ENCODE measurements at places on chromosomes 6 and 20. TPM values are rescaled to one million over a fixed set of nuclear protein-coding genes. Genes with fewer than 3 reads are reported as not detected.

- DNase-seq: no peak
Observed at GRCh38 chr6:41650120-41650519, 11.9 kb downstream of the MDFI start.

DNA sequence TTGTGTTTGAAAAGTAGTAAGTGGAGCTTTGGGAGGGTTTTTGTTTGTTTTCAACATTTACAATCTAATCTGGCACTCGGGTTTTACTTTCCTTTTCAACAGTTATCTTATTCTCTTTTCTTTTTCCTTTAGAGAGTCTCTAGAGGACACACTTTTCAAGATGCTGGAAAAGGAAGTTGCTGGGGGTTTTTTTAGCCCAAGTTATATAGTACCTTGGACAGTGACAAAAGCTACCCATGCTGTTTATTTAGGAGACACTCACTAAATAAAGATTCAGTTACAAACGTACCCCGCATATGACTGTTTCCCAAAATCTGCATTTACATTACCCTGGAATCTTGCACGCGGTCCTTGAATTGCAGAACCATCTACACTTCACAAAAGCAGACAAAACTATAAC, 78.8 kb downstream of the MAP7 start:
- DNase-seq: no peak

- no peak for DNase-seq
Observed at GRCh38 chr6:15265787-15266186, 19.9 kb downstream of the JARID2 start.

DNA sequence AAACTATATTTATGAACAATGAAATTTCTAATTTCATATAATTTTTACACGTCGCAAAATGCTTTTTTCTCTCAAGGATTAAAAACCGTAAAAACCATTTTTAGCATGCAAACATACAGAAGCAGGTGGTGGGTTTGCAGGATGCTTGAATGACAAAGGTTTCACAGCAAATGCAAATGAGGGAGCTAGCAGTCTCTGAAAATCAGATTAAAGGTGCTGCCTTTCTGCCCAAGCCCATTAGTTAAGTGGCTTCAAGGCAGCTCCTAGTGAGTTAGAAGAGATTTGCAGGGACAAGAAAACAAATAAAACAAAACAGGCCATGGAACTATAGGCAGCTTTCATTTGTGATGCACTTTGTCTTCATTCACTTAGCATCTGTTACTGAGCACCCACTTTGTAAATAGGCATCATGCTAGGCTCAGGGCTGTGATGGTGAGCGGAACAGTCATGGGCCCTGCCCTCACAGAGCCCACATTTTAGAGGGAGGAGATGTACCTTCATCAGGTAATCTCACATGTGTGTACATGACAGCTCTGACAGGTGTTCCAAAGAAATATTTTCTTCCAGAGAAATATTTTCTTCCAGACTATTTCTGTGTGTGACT, 29.5 kb downstream of the NAPB start:
- no peak for DNase-seq

- no peak for DNase-seq
Observed at GRCh38 chr6:26452631-26453235, 5.0 kb upstream of the BTN2A1 start.

- no peak for DNase-seq
Observed at GRCh38 chr6:31345026-31345730, 11.8 kb downstream of the HLA-B start.

- DNase-seq: no peak
Observed at GRCh38 chr6:6640926-6641325, 52.4 kb downstream of the LY86 start.

DNA sequence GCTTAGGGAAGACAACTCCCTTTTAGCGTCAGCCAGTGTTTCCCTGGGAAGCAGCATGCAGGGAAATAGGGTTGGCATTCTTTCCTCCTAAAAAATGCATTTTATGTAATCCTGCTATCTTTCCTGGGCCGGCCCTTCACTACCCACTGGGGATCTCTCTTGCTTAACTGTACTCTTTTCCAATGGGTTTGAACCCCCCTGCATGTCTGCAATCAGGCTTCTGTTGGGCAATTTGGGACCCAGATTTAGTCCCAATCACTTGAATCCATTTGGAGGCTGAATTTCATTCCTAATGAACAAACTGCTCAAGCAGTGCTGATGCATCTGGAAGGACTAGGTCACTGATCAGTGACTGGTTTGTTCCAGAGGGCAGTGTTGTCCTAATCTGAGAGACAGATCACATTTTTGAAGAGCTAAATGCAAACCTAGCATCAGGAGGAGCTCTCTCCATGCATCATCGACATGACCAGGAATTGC, 152.0 kb downstream of the TSHZ2 start:
- DNase-seq: no peak

DNA sequence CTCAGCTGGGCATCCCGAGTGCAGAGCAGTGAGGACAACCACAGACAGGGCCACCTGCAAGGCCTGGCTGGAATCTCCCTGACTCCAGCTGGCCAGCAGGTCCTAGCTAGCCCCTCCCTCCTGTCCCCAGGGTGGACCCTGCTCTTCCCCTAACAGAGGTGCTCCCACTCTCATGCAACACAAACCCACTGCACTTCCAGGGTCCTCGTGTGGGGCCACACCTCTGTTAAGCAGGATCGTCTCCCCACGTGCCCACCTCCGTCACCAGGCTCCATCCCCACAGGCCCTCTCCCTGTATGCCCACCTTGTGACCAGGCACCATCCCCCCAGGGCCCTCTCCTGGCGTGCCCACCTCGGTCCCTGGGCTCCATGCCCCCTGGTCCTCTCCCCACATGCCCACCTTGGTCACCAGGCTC, 17.3 kb downstream of the TAF4 start:
- DNase-seq: no peak

DNA sequence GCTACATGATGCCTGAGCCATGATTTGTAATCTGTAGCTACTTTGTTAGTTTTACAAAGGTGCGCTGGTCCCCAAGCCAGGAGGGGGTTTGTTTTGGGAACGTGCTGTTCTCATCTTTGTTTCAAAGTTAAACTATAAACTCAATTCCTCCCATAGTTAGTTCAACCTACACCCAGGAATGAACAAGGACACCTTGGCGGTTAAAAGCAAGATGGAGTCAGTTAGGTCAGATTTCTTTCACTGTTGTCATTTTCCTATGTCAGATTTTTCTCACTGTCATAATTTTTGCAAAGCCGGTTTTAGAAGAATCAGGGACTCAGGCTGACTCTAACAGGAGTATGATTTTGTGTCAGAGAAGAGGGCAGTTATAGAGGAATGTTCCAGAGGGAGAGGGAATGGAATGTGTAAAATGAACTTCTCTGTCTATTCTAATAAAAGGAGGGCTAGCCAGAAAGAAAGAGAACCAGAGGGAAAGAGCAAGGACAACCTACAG, 2.3 kb upstream of the GMPR start:
- no peak for DNase-seq

GRCh38 chr20:2032168-2032567, 38.3 kb upstream of the PDYN start:
- no peak for DNase-seq

DNA sequence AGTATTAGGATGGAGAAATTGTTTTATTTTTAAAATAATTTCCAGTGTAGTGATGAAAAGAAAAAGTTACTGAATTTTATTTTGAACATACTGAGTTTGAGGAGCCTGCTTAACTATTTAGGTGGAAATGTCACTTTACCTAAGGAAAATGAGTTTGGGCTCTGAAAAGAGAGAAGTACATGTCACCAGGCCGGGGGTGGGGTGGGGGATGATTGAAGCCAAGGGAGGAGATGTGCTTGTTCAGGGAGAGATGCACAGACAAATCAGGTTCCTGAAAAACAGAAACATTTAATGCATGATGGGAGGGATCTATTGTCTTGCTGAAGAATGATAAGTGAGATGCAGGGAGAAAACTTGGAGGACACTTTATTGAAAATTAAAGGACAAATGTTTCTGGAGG, 71.3 kb downstream of the PLCB1 start:
- DNase-seq: no peak

- no peak for DNase-seq
Observed at GRCh38 chr6:109456111-109456583, 575 bp upstream of the MICAL1 start.

GRCh38 chr6:125827788-125828320, 37.1 kb downstream of the NCOA7 start:
- no peak for DNase-seq

DNA sequence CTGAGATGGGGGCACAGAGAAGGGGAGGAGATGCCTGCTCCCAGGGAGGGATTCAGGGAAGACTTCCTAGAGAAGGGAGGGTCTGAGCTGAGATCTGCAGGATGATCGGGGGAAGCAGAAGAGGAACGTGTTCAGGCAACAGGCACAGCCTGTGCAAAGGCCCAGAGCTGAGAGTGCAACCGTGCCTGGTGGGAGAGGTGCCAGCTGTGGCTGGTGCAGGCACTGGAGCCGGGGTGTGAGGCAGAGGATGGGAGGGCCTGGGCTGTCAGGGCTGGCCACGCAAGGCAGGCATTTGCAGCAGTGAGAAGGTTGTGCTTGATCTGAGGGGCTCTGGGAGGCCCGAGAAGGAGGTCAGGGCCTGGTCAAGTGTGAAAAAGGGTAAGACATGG, 27.7 kb downstream of the PTGIS start:
- DNase-seq: no peak

- DNase-seq: no peak
Observed at GRCh38 chr20:14773486-14773885, 436.1 kb upstream of the FLRT3 start.

The RSPH4A gene
- polyA plus RNA-seq: 0.13 TPM

The LYRM2 gene
- 33.2 TPM for polyA plus RNA-seq

The AP5S1 gene
- polyA plus RNA-seq: 17.7 TPM

The MEI4 gene
- not detected for polyA plus RNA-seq

The KCNK15 gene
- polyA plus RNA-seq: 0.67 TPM

The KCNK16 gene
- polyA plus RNA-seq: not detected

The GFRA4 gene
- polyA plus RNA-seq: not detected

The OTOR gene
- polyA plus RNA-seq: not detected

The GRIK2 gene
- 0.55 TPM for polyA plus RNA-seq

The PERP gene
- 53.2 TPM for polyA plus RNA-seq

The CPNE5 gene
- polyA plus RNA-seq: 0.03 TPM

Data from A549 (cell line).